ENCODE measurements at places on chromosomes 12 and 14. TPM values are rescaled to one million over a fixed set of nuclear protein-coding genes. Genes with fewer than 3 reads are reported as not detected.

- no peak overlapping the region for H3K4me3 ChIP-seq
- peaks cover 13% of the 10 kb centered on the region for H3K4me1 ChIP-seq
- H3K36me3 ChIP-seq = no peaks in the 10 kb centered on the region
- no peaks in the 10 kb centered on the region for H3K27me3 ChIP-seq
Observed at GRCh38 chr14:52348776-52349175, 34.7 kb downstream of the PTGER2 start.

DNA sequence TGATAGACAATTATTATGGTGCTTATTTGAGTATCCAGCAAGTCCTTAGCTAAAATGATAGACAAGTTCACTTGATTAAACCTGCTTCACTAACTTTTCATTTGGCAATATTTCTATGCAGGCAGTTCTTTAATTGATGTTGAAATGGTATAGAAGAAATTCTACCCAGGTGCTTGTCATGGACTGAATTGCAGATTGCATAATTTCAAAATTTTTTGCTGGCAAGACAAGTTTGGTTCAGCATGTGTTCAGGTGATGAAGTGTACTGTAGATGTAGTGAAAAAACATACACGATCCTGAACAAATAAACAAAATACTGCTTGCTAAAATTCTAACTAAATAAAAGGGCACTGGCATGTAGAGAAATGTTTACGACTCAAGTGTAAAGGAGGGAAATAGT, 189.0 kb downstream of the FOXA1 start:
- no peak for DNase-seq
- no peaks in the 10 kb centered on the region for H3K27me3 ChIP-seq
- H3K27ac ChIP-seq = no peak overlapping the region
- no peaks in the 10 kb centered on the region for H3K36me3 ChIP-seq
- H3K4me1 ChIP-seq = no peaks in the 10 kb centered on the region

The POLE2 gene
- 8.9 TPM for total RNA-seq

GRCh38 chr12:112288638-112289037, 93.6 kb downstream of the HECTD4 start:
- no peaks in the 10 kb centered on the region for H3K27me3 ChIP-seq
- DNase-seq = no peak
- H3K27ac ChIP-seq = no peak overlapping the region

The LETMD1 gene
- 43.4 TPM for total RNA-seq

DNA sequence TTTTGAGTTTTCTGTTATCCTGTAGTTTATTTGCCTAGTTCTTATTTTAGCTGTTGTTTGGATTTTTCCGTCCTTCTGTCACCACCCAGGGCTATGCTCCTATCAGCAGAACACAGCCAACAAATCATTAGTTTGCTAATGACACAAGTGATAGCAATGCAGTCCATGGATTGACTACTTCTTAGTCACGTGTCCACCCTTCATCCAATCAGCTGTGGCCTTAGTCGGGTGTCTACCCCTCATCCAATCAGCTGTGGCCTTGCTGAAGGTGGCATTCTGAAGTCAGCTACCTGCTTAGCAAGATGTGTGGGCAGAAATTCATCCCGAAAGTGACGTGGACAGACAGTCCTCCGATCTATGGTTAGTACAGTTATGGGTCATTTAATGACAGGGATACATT, 182.3 kb downstream of the GALC start:
- H3K27ac ChIP-seq = no peak overlapping the region
- H3K4me1 ChIP-seq = no peaks in the 10 kb centered on the region
- H3K36me3 ChIP-seq = no peaks in the 10 kb centered on the region
- no peaks in the 10 kb centered on the region for H3K27me3 ChIP-seq

DNA sequence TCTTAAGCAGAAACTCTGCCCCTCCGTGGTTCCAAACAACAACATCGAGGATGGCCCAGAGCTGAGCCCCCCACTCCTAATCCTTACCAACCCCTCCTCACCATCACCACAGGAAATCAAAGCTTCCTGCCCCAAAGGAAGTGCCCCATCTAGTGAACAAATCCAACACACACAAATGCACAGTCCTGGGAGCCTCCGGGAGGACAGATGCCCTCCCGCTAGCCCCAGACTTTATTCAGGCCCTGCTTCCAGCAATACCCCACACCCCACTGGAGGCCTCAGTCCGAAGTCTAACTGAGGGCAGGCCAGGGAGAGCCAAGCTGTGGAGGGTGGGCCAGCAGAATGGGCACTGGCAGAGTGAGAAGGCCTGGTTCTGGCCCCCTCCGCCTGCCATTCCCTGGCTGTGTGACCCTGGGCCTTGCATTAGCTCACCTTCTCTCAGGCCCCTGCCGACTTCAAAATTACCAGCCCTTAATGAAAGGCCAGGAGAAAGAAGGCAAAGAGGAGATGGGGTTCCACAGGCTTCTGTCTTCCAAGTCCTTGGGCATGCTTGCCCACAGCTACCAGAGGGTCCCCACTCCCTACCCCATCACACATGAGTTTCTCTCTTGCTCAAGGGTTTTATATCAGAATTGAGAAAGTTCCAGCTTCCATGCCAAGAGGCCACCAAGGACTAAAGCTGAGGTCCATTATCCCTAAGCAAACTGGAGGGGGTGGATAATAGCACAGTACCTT, 2.3 kb downstream of the HDAC7 start:
- H3K36me3 ChIP-seq = peaks cover 18% of the 10 kb centered on the region
- H3K4me1 ChIP-seq = peaks cover 76% of the 10 kb centered on the region
- peak overlapping the region; percentile 78 for H3K27ac ChIP-seq
- H3K4me3 ChIP-seq = peak overlapping the region; percentile 75
- no peak for DNase-seq
- H3K27me3 ChIP-seq = no peaks in the 10 kb centered on the region

DNA sequence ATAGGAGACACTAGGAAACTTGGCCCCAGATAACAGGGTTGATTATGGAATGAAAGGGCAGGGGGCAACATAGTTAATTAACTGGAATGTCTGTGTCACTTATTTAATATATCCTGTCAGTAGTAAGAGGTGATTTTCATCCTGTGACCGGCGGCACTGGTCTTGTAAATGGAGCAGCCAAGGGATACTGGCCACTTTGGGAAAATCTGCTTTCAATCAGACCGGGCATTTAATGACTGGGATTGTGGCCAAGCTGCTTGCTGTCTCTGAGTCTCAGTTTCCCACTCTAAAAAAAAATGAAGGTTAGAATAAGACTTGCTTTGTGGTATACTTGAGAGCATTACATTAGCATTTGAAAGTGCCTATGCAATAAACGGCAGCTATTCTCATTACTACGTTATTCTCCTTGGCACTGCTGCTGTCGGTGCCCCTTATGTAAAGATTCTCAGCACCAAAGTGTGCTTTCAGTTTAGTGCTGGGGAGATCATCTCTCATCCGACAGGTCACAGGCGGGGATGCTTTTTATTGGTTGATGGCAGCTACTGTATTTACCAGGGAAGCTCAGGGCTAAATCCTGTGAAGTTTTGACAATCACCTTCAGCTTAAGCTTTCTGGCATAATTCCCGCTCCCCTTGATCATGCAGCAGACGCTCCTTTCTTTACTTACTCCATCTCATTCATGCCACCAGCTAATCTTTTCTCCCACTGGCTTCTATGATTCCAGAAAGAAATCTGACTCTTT, 162.1 kb downstream of the ESRRB start:
- no peaks in the 10 kb centered on the region for H3K36me3 ChIP-seq
- H3K27ac ChIP-seq = no peak overlapping the region
- no peaks in the 10 kb centered on the region for H3K4me1 ChIP-seq
- H3K27me3 ChIP-seq = peaks cover 6% of the 10 kb centered on the region

The C1QL4 gene
- total RNA-seq = 0.27 TPM

- no peak overlapping the region for H3K27ac ChIP-seq
- no peaks in the 10 kb centered on the region for H3K36me3 ChIP-seq
- H3K27me3 ChIP-seq = no peaks in the 10 kb centered on the region
- H3K4me1 ChIP-seq = peaks cover 16% of the 10 kb centered on the region
Observed at GRCh38 chr14:90830931-90831701, 14.9 kb upstream of the TTC7B start.

DNA sequence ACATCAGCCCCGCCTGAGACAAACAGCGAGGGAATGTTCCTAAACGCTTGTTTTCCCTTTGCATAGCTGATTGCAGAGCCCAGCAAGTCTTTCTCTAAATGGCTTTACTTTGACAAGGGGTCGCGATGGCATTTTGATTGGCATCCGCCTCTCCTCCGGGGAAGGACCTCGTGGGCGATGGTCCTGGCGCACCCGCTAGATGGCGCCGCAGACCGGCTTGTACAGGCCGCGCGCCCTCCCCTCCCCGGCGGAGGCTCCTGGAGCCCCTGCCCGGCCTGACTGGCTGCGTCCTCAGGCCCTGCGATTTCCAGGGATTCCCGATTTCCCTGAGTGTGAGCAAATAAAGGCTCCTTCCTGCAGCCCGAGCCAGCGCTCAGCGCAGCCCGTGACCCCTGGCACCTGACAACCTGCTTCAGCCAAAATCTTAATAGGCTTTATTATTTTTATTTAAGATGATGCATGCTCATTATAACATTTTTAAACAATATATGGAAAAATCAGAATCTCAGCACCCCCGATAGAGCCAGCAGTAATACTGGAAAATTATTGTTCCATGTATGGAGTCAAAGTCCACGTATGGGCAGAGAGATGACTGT, 468.3 kb downstream of the AACS start:
- H3K36me3 ChIP-seq = no peaks in the 10 kb centered on the region
- H3K27me3 ChIP-seq = no peaks in the 10 kb centered on the region
- peak; percentile 36 for DNase-seq
- peaks cover 2% of the 10 kb centered on the region for H3K4me1 ChIP-seq
- no peak overlapping the region for H3K27ac ChIP-seq

The LRFN5 gene
- total RNA-seq = 10.0 TPM

GRCh38 chr12:3033539-3033867, 43.7 kb upstream of the TSPAN9 start:
- H3K27ac ChIP-seq = peak overlapping the region; percentile 91
- DNase-seq = peak; percentile 89
- peaks cover 64% of the 10 kb centered on the region for H3K4me1 ChIP-seq
- H3K36me3 ChIP-seq = peaks cover 28% of the 10 kb centered on the region
- H3K4me3 ChIP-seq = no peak overlapping the region
- no peaks in the 10 kb centered on the region for H3K27me3 ChIP-seq

DNA sequence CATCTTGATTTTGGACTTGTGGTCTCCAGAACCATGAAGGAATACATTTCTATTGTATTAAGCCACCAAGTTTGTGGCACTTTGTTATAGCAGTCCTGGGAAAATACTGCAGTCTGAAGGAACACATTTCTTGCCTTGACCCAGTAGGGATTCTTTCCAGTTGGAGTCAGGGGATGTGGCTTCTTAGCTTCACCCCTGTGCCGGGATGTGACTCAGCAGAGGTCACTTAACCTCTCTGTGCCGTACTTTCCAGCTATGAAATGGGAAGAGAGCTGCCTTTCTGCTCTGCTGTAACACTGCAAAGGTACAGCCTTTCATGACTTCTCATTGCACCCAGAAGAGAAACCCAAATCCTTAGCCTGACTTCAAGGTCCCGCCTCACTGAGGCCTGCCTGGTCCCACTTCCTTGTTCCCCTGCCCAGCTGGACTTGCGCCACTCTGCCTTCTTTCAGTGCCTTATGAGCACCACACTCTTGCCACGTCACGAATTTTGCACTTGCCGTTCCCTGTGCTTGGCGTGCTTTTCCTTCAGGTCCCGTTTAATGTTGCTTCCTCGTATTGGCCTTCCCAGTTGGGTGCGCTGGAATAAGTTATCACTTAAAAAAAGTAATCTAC, 24.2 kb downstream of the CHST11 start:
- no peaks in the 10 kb centered on the region for H3K36me3 ChIP-seq
- no peak overlapping the region for H3K4me3 ChIP-seq
- peak; percentile 48 for DNase-seq
- H3K27me3 ChIP-seq = no peaks in the 10 kb centered on the region
- H3K4me1 ChIP-seq = peaks cover 3% of the 10 kb centered on the region

The PIWIL1 gene
- total RNA-seq = 0.13 TPM

The SDR9C7 gene
- total RNA-seq = 0.22 TPM

DNA sequence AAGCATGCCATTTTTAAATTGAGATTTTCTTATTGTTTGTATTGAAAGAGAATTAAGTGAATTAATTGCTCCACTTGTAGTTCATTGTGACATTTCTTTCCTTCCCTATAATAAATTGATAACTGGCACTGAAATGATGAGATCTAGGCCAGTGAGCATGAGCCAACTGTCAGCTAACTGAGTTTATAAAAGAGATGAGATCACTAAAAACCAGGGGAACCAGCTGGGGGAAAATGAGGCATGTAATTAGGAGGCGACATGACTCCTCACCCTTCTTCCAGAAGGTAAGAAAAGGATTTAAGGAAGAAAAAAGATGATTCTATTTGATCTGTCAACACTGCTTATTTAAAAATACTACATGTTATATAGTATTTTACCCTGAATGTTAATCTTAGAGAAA, 104.5 kb upstream of the DNM1L start:
- no peak overlapping the region for H3K4me3 ChIP-seq
- H3K27ac ChIP-seq = no peak overlapping the region
- H3K27me3 ChIP-seq = no peaks in the 10 kb centered on the region
- no peak for DNase-seq
- peaks cover 11% of the 10 kb centered on the region for H3K36me3 ChIP-seq

- H3K36me3 ChIP-seq = peaks cover 12% of the 10 kb centered on the region
- DNase-seq = peak; percentile 82
- H3K4me1 ChIP-seq = no peaks in the 10 kb centered on the region
- no peak overlapping the region for H3K4me3 ChIP-seq
- no peak overlapping the region for H3K27ac ChIP-seq
Observed at GRCh38 chr12:3803865-3804472, 51.1 kb upstream of the CRACR2A start.

GRCh38 chr12:125083072-125083471, 17.8 kb downstream of the AACS start:
- no peaks in the 10 kb centered on the region for H3K27me3 ChIP-seq
- DNase-seq = no peak
- no peak overlapping the region for H3K4me3 ChIP-seq
- H3K36me3 ChIP-seq = peaks cover 51% of the 10 kb centered on the region
- H3K4me1 ChIP-seq = peaks cover 4% of the 10 kb centered on the region

DNA sequence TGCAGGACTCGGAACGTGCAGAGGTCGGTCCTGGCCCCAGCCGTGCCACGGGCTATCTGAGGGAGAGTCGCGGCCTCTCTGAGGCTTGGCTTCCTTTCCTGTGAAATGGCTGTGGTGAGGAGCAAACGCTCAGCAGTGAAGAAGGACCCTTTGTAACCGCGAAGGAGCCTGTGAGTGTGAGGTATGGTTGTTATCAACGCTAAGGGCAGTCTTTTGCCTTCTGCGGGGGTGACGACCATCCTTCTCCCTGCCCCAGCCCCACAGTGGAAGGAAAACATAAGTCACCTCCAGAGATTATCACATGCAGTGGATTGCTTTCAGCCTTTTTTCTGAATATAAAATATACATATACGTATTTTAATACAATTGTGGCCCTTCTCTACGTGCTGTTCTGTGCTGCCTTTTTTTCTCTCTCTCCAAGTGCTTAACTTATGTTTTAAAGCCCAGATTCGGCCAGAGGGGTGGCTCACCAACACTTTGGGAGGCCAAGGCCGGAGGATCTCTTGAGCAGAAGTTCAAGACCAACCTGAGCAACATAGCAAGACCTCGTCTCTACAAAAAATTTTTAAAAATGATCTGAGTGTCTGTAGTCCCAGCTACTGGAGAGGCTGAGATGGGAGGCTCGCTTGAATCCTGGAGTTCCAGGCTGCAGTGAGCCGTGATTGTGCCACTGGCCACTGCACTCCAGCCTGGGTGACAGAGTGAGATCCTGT, 17.4 kb downstream of the TAMALIN start:
- no peak overlapping the region for H3K27ac ChIP-seq
- peaks cover 50% of the 10 kb centered on the region for H3K4me1 ChIP-seq
- no peaks in the 10 kb centered on the region for H3K36me3 ChIP-seq
- no peak for DNase-seq

GRCh38 chr14:102927878-102928411, 5.5 kb downstream of the AMN start:
- peaks cover 9% of the 10 kb centered on the region for H3K36me3 ChIP-seq
- no peak for DNase-seq
- H3K4me1 ChIP-seq = peaks cover 37% of the 10 kb centered on the region
- H3K27me3 ChIP-seq = peaks cover 81% of the 10 kb centered on the region
- peak overlapping the region; percentile 43 for H3K4me3 ChIP-seq
- no peak overlapping the region for H3K27ac ChIP-seq
